H1 (cell line): ENCODE measurements at places on chromosomes 7 and 10. TPM values are rescaled to one million over a fixed set of nuclear protein-coding genes. Genes with fewer than 3 reads are reported as not detected.

The CAV1 gene
- total RNA-seq = 21.8 and 22.8 TPM in 2 replicates

The SPAM1 gene
- not detected in 2 replicates for total RNA-seq

The ZNF735 gene
- total RNA-seq = not detected in 2 replicates

The TAS2R5 gene
- 0.84 and 1.5 TPM in 2 replicates for total RNA-seq

DNA sequence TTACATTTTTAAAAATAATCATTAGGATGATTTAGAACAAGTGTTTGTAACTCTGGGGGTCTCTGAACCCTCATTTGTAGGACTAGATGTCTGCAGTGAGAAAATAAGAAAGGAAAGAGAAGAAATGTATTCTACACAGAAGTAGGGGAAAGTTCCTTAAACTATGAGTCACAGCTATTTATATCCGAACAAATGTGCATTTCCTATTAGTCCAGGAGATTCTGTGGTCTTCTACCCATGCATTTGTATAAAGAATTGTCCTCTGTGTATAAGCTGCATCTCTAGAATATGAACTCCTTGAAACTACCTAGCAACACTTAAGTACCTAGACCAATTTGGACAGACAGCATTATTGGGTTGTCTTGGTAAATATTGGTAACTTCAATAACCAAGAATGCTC is 15.9 kb upstream of the CD36 start:
- DNase-seq = no peak
- H3K36me3 ChIP-seq = no peaks in the 10 kb centered on the region
- H3K4me3 ChIP-seq = no peak overlapping the region
- no peak overlapping the region for H3K27ac ChIP-seq

DNA sequence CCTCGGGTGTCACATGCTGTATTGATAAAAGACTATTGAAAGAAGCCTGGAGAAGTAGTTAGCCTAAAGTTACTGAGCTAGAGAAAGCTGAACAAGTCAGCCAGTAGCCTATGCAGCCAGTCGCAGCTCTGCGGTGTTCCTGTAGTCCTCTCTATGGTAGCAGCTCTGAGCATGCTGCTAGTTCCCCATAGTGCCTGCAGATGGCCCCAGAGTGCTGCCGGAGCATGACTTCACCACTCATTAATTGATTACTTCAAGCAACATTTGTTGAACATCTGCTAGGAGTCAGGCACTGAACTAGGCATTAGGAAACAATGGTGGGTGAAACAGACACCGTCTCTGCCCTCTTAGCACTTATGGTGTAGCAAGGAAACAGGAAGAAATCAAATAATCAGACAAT is 422.7 kb downstream of the SORCS3 start:
- H3K36me3 ChIP-seq = no peaks in the 10 kb centered on the region
- no peak overlapping the region for H3K4me3 ChIP-seq
- no peaks in the 10 kb centered on the region for H3K27me3 ChIP-seq

DNA sequence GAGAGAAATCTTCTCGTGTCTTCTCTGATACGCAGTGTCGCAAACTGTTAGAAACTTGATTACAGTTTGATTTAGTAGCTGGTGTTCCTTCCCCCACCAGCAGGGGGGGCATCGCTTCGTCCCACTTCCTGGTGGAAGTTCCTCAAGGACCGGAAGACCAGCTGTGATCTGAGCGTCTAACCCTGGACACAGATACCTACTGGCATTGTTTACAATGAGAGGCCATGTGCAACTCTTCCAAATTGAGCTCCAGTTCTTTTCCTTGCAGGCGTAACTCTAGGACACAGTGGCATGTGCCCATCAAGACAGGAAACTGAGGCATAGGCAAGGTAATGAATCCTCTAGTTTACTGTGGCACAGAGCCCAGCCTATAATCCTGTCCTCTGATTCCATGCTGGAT is 219.0 kb downstream of the CCDC3 start:
- H3K27ac ChIP-seq = no peak overlapping the region
- no peak for DNase-seq
- no peaks in the 10 kb centered on the region for H3K36me3 ChIP-seq
- H3K4me3 ChIP-seq = no peak overlapping the region
- no peaks in the 10 kb centered on the region for H3K4me1 ChIP-seq

GRCh38 chr10:75187961-75188426 is 22.6 kb upstream of the VDAC2 start:
- no peak overlapping the region for H3K4me3 ChIP-seq
- peak; percentile 56 for DNase-seq
- no peaks in the 10 kb centered on the region for H3K36me3 ChIP-seq
- H3K27ac ChIP-seq = peak overlapping the region; percentile 2; the same call in 1 of the 2 replicates
- H3K27me3 ChIP-seq = no peaks in the 10 kb centered on the region

DNA sequence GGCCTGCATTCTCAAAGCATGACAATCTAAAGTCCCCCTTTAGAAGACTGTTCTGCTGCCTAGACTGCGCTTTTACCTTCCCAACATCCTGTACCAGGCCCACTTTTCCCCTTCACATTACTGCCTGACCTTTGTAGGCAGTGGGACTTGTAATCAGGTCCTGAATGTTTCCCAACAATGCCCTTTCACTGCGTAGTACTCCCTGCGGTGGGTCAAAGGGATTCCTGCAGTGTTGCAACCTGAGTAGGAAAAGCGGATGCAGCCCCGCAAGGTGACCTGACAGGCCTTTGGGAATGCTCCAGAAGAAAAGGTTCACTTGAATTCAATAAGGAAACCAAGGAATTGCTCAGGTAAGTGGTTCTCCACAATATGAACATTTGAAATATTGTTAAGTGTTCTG is 4.9 kb upstream of the TCAF1 start:
- H3K4me3 ChIP-seq = no peak overlapping the region
- no peaks in the 10 kb centered on the region for H3K36me3 ChIP-seq
- H3K27me3 ChIP-seq = no peaks in the 10 kb centered on the region
- no peak overlapping the region for H3K27ac ChIP-seq
- peaks cover 6% of the 10 kb centered on the region; the same call in 1 of the 2 replicates for H3K4me1 ChIP-seq

DNA sequence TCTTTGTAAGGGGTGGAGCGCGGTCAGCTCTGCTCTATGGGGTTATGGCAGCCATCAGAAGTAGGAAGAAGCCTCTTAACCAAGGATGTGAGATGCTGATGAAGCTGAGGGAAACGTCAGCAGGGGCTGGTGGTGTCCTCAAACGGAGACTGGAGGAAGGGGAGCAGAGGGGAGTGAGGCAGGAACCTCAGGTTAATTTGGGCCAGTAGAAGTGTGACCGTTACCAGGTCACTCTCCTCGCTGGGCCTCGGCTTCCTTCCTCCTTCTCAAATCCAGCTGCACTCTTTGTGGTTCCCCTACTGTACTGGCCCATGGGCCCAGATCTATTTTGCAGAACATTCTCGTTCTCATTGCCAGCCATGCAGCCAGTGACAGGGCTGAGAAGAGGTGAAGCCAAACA is 169.5 kb downstream of the TMEM178B start:
- H3K4me3 ChIP-seq = no peak overlapping the region
- DNase-seq = no peak

- H3K36me3 ChIP-seq = no peaks in the 10 kb centered on the region; the same call in 1 of the 2 replicates
- H3K27ac ChIP-seq = no peak overlapping the region
- peaks cover 12% of the 10 kb centered on the region for H3K4me1 ChIP-seq
- peak overlapping the region; percentile 56 for H3K4me3 ChIP-seq
- peaks cover 8% of the 10 kb centered on the region; the same call in 1 of the 2 replicates for H3K27me3 ChIP-seq
- no peak for DNase-seq
Measured at GRCh38 chr10:14953424-14954000, 384 bp downstream of the DCLRE1C start.

DNA sequence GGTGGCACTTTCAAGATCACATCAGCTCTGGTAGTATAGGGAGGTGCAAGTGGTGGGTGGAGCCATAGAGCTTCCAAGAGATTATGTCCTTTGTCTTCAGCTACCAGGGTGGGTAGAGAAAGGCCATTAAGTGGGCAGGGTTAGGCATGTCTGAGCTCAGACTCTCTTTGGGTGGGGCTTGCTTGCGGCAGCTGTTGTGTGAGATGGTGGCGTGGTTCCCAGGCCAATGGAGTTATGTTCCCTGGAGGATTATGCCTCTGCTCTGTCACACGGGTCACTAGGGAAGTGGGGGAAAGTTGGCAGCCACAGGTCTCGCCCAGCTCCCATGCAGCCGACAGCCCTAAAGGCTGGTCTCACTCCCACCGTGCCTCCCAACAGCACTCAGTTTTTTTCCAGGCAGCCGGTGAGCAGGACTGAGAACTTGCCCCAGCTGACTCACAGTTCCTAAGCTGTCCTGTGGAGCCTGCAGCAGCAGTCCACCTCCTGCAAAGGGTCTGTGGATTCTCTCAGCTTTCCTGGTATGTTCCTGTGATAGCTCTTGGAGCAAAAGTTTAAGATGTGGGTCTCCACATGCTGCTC is 459.0 kb downstream of the SH2D4B start:
- H3K27ac ChIP-seq = no peak overlapping the region
- H3K27me3 ChIP-seq = no peaks in the 10 kb centered on the region
- H3K4me3 ChIP-seq = no peak overlapping the region
- no peak for DNase-seq
- H3K36me3 ChIP-seq = no peaks in the 10 kb centered on the region

DNA sequence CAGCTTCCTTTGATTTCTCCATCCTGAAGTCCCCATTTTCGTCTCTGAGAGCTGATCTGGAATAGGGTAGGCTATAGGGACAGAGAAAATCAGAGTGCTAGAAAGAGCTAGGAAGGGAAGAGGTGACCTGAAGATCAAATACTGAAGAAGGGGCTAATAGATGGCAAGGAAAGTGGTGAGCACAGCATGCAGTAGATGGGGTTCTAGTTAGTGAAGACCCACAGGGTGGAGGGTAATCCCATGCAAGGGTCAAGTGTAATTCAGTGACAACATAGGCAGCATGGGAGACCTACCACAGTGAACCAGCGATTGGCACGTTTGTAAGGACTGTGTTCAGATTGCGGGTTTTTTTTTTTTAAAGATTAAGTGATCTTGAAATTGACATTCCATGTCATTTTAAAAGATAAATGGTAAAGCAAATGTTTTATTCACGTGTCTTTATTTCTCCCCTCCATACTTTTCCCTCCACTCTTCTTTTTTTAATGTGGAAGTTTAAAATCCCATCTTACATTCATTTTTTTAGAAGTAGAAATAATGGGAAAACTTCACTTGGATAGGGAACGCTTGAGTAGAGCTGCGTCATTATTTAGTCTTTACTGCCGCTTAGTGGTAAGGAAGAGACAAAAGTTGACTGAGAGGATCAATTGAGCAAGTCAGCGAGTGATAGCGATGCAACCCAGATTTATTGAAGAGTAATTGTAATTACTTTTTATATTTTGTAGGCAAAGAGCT is 21.0 kb upstream of the ABI1 start:
- DNase-seq = no peak
- H3K4me3 ChIP-seq = no peak overlapping the region
- H3K4me1 ChIP-seq = no peaks in the 10 kb centered on the region
- no peaks in the 10 kb centered on the region for H3K36me3 ChIP-seq
- H3K27me3 ChIP-seq = no peaks in the 10 kb centered on the region
- no peak overlapping the region for H3K27ac ChIP-seq

GRCh38 chr7:23422909-23423308 is 47.4 kb downstream of the IGF2BP3 start:
- DNase-seq = no peak
- H3K27me3 ChIP-seq = no peaks in the 10 kb centered on the region
- no peak overlapping the region for H3K4me3 ChIP-seq
- peaks cover 4% of the 10 kb centered on the region; the same call in 1 of the 2 replicates for H3K4me1 ChIP-seq
- H3K36me3 ChIP-seq = no peaks in the 10 kb centered on the region
- H3K27ac ChIP-seq = no peak overlapping the region

GRCh38 chr10:71844084-71844483 is 7.0 kb downstream of the PSAP start:
- H3K27me3 ChIP-seq = no peaks in the 10 kb centered on the region
- H3K4me3 ChIP-seq = no peak overlapping the region
- H3K36me3 ChIP-seq = no peaks in the 10 kb centered on the region
- DNase-seq = no peak
- peaks cover 10% of the 10 kb centered on the region for H3K4me1 ChIP-seq
- H3K27ac ChIP-seq = no peak overlapping the region

DNA sequence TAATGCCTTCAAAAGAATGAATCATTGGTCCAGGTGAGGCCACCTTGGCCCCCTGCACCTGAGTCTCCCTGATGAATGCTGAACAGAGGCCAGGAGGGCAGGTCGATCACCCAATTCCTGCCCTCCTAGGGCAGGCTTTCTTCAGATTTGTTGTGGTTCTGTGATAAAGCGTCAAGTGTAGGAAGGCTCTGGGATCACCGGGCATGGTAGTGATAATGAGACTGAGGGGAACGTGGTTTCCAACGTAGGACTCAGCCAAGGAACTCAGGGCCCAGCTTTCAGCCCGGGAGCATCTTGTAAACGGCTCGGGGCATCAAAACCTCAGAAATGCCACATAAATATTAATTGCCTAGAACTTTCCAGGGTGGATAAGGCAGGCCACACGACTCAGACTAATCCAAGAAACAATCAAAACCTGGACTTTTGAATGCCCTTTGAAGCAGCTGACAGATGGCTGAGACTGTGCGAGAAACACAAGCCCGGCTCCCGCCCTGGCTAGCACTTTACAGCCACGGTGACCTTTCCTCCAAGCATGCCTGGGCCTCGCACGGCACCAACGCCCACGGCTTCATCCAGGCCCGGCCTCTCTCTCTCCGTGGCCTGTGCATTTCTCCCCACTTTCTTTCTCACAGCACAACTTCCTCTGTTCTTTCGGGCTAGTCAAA is 239.3 kb upstream of the GRB10 start:
- peaks cover 16% of the 10 kb centered on the region for H3K36me3 ChIP-seq
- H3K27ac ChIP-seq = no peak overlapping the region
- no peaks in the 10 kb centered on the region for H3K27me3 ChIP-seq
- no peaks in the 10 kb centered on the region for H3K4me1 ChIP-seq
- DNase-seq = no peak

DNA sequence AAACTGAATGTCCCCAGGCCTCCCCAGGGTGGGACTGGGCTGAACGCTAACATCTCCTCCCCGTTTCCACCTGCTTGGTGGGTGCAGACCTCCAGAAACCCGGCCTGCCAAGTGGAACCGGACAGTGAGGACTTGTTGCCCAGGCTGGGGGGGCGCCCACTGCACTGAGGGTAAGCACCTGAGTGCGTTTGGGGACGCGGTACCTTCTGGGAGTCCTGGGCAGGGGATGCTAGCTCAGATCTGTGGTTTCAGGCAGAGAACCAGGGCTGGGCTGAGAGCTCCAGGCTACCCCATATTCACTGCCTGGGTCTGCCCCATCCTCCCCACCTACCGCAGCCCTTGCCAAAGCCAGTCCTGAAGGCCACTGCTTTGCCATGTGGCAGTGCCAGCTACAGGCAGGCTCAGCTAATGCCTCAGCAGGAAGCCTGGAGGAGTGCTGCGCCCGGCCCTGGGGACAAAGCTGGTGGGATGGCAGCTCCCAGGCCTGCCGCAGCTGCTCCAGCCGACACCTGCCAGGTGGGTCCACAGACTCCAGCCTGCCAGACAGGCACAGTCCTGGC is 3.5 kb upstream of the ZNF467 start:
- no peak for DNase-seq
- no peak overlapping the region for H3K27ac ChIP-seq
- peaks cover 5% of the 10 kb centered on the region for H3K4me1 ChIP-seq
- H3K27me3 ChIP-seq = peaks cover 8% of the 10 kb centered on the region

- no peak for DNase-seq
- no peak overlapping the region for H3K4me3 ChIP-seq
- H3K27me3 ChIP-seq = no peaks in the 10 kb centered on the region
- no peaks in the 10 kb centered on the region for H3K4me1 ChIP-seq
Measured at GRCh38 chr7:139883814-139884213, 54.8 kb downstream of the TBXAS1 start.
